ENCODE measurements at places on chromosomes 6 and 20.

DNA sequence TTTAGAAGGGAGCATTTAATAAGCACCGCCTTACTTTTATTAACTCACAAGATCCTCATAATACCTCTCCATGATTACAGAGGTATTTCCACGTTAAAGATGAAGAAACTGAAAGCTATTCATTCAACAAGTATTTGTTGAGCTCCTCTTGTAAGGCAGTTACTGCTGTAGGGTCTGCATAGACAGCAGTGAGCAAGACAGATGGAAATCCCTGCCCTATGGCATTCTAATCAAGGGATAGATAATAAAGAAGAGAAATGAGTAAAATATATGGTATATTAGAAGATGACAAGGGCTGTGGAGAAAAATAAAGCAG is 77.8 kb upstream of the CTNNBL1 start:
- H3K4me1 ChIP-seq, result no peaks in the 10 kb centered on the region
- no peaks in the 10 kb centered on the region for H3K27me3 ChIP-seq
- DNase-seq, result no peak
- no peak overlapping the region for H3K4me3 ChIP-seq
- H3K36me3 ChIP-seq, result no peaks in the 10 kb centered on the region

DNA sequence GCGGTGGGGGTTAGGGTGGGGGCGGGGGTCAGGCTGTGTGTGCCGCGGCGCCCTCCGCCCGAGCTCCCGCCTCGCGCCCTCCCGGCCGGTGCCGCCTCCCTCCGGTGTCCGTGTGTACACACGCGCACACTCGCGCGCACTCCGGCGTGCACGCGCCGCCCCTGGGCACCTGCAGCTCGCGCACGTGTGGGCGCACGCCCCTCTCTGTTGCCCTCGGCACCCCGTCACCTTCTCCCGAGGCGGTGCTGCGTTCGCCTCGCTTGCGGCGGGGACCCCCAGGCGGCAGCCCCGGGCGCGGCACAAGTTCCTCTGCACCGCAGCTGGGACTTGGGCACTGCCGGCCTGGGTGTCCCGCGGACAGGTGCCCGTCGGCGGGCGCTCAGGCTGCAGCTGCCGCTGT is 525 bp downstream of the MACROD2 start:
- no peak for DNase-seq
- no peak overlapping the region for H3K27ac ChIP-seq
- H3K4me1 ChIP-seq, result peaks cover 4% of the 10 kb centered on the region
- peaks cover 3% of the 10 kb centered on the region for H3K27me3 ChIP-seq
- H3K4me3 ChIP-seq, result no peak overlapping the region
- H3K36me3 ChIP-seq, result no peaks in the 10 kb centered on the region

DNA sequence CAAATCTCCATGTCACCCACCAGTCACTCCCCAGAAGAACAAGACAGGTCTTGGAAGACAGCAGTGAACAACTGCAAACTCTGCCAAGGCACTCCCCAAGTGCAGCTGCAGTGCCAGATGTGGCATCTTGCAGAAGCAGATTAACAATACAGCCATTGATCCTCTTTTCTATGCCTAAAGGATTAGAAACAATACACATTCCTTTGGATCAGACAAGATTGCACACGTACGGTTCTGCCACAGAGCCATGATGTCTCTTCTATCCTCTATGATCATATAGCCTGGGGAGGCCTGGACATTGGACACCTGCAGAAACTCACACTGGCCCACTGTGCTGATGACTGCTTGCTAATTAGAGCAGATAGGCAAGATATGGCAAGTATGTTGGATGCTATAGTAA is 155.9 kb downstream of the MYLK4 start:
- H3K27me3 ChIP-seq, result peaks cover 5% of the 10 kb centered on the region
- H3K4me3 ChIP-seq, result no peak overlapping the region
- H3K36me3 ChIP-seq, result no peaks in the 10 kb centered on the region
- H3K27ac ChIP-seq, result no peak overlapping the region
- no peak for DNase-seq

GRCh38 chr6:57162028-57162427 is 10.1 kb upstream of the BAG2 start:
- peaks cover 21% of the 10 kb centered on the region for H3K36me3 ChIP-seq
- H3K4me3 ChIP-seq, result no peak overlapping the region
- no peak for DNase-seq
- no peak overlapping the region for H3K27ac ChIP-seq
- H3K27me3 ChIP-seq, result no peaks in the 10 kb centered on the region
- no peaks in the 10 kb centered on the region for H3K4me1 ChIP-seq

DNA sequence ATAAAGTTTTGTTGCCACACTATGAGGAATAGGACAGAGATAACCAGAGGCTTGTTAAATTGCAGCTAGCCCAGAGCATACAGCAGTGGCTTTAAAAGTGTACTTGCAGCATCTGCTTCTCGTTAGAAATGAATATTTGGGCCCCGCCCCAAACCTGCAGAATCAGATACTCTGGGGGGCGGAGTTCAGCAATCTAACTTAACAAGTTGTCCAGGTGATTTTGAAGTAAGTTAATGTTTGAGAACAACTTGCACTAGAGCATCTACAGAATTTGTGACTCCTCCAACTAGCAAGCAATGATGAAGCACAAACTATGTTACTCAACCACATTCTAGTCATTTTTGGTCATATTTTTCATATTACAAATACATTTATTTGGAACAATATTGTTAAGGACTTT is 10.6 kb upstream of the SUPT3H start:
- H3K4me1 ChIP-seq, result no peaks in the 10 kb centered on the region
- no peaks in the 10 kb centered on the region for H3K36me3 ChIP-seq
- DNase-seq, result no peak
- no peak overlapping the region for H3K4me3 ChIP-seq

GRCh38 chr20:37161830-37162549 is 17.1 kb upstream of the RPN2 start:
- H3K4me1 ChIP-seq, result no peaks in the 10 kb centered on the region
- no peaks in the 10 kb centered on the region for H3K36me3 ChIP-seq
- no peaks in the 10 kb centered on the region for H3K27me3 ChIP-seq

DNA sequence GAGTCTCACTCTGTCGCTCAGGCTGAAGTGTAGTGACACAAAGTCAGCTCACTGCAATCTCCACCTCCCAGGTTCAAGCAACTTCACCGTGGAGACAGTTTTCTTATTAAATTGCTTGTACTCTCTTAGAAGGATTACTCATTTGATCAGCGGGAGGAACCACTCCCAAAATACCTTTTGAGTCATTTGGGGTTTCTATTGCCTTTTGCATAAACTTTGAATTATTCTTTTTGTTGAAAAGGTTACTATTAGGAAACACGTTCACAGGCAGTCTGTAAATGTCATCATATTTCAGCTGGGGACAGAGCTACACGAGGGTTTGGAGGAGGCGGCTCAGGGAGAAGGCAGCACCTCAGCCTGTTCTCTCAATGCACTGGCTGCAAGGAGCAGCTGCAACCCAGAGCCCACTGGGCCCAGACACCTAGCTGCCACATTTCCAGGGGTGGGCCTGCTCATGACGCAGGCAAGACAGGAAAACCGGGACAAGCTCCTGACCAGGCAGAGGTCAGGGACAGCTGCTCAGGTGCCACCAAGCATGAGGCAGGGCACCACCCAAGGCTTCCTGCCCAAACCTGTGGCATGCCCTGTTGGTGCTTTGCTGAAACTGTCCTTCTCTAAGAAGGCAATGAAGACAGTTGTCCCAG is 205.9 kb downstream of the BMP7 start:
- H3K4me1 ChIP-seq, result no peaks in the 10 kb centered on the region
- no peak overlapping the region for H3K27ac ChIP-seq
- H3K36me3 ChIP-seq, result no peaks in the 10 kb centered on the region
- peaks cover 4% of the 10 kb centered on the region for H3K27me3 ChIP-seq

DNA sequence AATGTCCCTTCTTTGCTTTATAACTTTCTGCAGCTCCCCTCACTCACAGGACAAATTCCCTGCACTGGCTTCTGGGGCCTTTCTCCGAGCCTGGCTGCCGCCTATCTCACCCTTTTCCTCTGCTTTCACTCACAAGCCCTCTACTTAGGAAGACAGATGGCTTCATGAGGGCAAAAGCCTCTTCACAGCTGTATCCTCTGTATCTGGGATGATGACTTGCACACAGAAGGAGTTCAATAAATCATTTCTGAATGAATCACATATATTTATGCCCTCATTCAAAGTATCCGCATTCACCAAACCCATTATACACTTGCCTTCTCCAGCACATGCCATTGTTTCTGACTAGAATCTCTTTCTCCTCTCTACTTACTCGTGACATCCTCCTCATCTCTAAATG is 159.0 kb upstream of the RIPOR2 start:
- no peaks in the 10 kb centered on the region for H3K27me3 ChIP-seq
- H3K4me1 ChIP-seq, result no peaks in the 10 kb centered on the region
- H3K27ac ChIP-seq, result no peak overlapping the region
- peaks cover 52% of the 10 kb centered on the region for H3K36me3 ChIP-seq

GRCh38 chr6:159695984-159696383 is 2.9 kb upstream of the SOD2 start:
- no peaks in the 10 kb centered on the region for H3K27me3 ChIP-seq
- no peak overlapping the region for H3K27ac ChIP-seq
- H3K4me3 ChIP-seq, result no peak overlapping the region
- H3K4me1 ChIP-seq, result peaks cover 34% of the 10 kb centered on the region

GRCh38 chr6:3269281-3269975 is 10.7 kb downstream of the PSMG4 start:
- H3K27me3 ChIP-seq, result no peaks in the 10 kb centered on the region
- no peak overlapping the region for H3K27ac ChIP-seq
- peaks cover 66% of the 10 kb centered on the region for H3K36me3 ChIP-seq
- peaks cover 12% of the 10 kb centered on the region for H3K4me1 ChIP-seq

DNA sequence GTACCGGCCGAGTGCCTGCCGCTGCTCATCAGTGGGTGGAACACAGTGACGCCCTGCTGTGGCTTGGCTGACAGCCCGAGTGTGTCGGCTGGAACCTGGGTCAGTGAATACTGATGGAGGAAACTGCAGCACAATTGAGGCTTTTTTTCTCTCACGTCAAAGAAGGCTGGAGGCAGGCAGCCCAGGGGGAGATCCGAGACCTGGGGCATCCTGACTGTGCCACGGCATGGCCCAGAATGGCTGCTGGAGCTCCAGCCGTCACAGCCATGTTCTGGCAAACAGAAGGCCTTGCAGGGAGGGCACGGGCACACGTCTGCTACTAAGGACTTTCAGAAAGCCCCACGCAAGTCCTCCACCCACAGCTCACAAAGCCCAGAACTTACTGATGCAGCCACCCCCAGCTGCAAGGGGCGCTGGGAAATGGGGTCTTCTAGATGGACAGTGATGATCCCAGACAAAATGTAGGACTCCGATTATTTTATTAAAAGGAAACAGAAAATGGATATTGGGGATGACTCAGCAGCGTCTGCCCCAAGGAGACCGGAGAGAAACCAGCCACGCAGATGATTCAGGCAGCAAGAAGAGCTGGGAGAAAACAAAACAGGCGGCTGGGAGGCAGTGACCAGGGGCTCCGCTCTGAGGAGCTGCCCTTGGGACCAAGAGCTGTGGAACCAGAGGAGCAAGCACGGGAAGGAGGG is 140.0 kb downstream of the TAF4 start:
- no peaks in the 10 kb centered on the region for H3K4me1 ChIP-seq
- no peak for DNase-seq
- H3K27ac ChIP-seq, result no peak overlapping the region
- H3K4me3 ChIP-seq, result no peak overlapping the region
- no peaks in the 10 kb centered on the region for H3K36me3 ChIP-seq

- DNase-seq, result no peak
- peaks cover 8% of the 10 kb centered on the region for H3K27me3 ChIP-seq
- no peaks in the 10 kb centered on the region for H3K36me3 ChIP-seq
- H3K4me1 ChIP-seq, result no peaks in the 10 kb centered on the region
- no peak overlapping the region for H3K4me3 ChIP-seq
- H3K27ac ChIP-seq, result no peak overlapping the region
These were observed 101.9 kb downstream of the CDH4 start for GRCh38 chr20:61354001-61354390.

DNA sequence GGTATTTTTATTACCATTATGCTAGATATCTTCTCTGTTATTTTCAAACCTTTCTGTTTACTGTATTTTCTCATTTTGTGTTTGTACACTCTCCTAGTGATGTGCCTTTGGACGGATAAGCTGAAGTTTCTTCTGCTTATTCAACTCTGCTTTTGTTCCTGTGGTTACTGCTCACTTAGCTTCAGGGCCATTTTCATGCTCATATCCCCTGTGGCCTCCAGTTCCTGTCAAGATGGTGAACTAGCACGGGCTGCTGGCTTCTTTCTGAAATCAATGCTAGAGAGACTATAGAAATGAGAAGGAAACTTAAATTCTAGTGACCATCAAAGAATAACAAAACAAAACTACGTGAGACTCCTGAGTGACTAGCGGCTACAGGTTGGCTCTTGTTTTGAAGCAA is 6.8 kb upstream of the CST8 start:
- peaks cover 4% of the 10 kb centered on the region for H3K27me3 ChIP-seq
- no peak overlapping the region for H3K4me3 ChIP-seq
- H3K27ac ChIP-seq, result no peak overlapping the region
- DNase-seq, result no peak
- H3K4me1 ChIP-seq, result no peaks in the 10 kb centered on the region

DNA sequence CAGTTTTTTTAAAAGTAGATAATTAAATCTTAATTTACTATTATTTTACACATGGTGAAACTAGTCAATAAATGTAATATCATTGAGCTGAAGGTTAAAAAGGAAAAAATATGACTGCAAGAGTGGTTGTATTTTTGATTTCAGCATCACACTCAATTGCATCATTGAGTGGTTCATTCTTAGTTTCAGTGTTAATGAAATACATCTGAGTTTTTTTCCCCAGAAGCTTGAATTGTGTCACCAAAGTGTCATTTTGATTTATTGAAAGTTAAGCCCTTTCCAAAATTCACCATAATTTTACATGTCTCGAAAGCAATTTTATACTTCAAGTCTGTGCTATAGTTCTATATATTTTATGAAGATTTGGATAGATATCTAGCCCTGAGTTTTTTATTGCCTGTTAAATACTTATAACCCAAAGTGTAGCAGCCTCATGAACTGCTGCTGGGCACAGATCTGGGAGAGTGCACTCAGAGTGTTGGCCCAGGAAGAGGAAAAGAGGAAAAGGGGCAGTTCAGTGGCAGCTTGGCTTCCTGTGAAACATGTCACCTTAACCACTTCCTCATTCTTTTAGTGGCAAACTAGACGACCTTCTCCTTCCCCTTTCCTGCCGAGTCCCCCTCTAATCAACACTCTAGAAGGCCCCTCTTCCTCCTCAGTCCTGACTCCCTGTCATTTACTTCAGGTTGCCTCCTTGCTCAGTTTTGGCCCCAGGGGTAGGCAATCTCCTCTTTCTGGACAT is 140.7 kb downstream of the ESR1 start:
- H3K4me3 ChIP-seq, result no peak overlapping the region
- H3K27ac ChIP-seq, result no peak overlapping the region
- no peaks in the 10 kb centered on the region for H3K27me3 ChIP-seq
- no peak for DNase-seq
- H3K4me1 ChIP-seq, result peaks cover 7% of the 10 kb centered on the region

- no peaks in the 10 kb centered on the region for H3K36me3 ChIP-seq
- H3K27me3 ChIP-seq, result no peaks in the 10 kb centered on the region
- DNase-seq, result peak; percentile 48
- peaks cover 7% of the 10 kb centered on the region for H3K4me1 ChIP-seq
- no peak overlapping the region for H3K4me3 ChIP-seq
These were observed 76.8 kb upstream of the DUSP22 start for GRCh38 chr6:215335-216034.

DNA sequence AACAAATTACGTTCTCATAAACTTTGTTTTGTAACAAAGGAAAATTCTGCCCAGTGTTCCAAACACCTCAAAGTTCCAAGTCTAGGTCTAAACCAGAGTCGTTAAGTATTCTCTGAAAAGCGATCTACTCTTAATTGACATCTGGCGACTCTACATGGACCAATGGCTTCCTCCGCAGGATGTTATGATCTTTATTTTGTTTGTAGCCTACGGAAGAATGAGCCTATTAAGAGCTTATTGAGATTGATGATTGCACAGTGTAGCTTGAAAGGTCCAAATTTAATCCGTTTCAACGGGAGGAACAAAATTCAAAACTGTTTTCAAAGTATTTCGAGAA is 61.1 kb downstream of the FAM217A start:
- peaks cover 10% of the 10 kb centered on the region for H3K36me3 ChIP-seq
- peak overlapping the region; percentile 96 for H3K27ac ChIP-seq
- no peak for DNase-seq
- H3K27me3 ChIP-seq, result no peaks in the 10 kb centered on the region
- peak overlapping the region; percentile 92 for H3K4me3 ChIP-seq
